Head of caudate nucleus (tissue), 42 donors: ENCODE measurements at places on chromosomes 1 and 21.
A peak's percentile ranks its signal among the peaks of the same experiment; 100 is the strongest.

GRCh38 chr1:217527151-217527550, 103.7 kb downstream of the GPATCH2 start:
- no peak for DNase-seq

DNA sequence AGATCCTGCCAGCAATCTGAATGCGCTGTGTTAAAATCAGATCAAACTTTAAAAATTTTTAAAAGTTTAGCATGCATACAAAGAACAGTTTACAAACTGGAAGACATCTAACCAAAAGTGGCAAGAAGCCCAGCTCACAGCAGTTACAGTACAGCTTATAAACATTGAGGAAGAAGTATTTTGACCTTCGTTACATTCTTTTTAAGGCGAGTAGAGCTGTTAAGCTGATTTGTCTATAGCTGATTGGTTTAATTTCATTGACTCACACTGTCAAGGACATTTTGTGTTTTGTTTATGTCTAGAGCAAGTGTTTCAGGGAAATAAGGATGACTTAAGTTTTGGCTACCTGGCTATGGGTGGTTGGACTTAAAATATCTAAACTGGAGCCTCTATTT, 3.0 kb upstream of the PGM1 start:
- DNase-seq, result no peak

- DNase-seq, result peak; percentile 44
Measured at GRCh38 chr1:2981981-2982614, 39.2 kb upstream of the ACTRT2 start.

DNA sequence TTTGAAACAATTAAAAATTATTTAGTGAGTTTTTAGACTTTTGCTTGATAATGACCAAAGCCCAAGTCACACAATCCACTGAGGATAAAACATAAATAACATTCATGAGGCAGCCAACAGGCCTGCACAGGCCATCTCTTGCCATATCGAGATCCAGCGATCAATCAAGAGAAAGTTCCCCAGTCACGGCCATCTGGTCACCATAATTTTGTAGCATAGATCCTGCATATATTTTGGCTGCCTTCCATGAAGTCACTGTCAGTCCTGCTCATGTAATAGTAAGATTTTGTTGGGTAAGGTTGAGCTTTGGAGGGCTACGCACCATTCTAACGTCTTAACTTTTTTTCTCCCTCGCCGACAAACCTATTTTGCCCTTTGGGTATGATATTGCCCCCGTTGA, 17.5 kb downstream of the KPNA6 start:
- no peak for DNase-seq

- DNase-seq, result no peak
Measured at GRCh38 chr1:31621847-31622730, 4.6 kb downstream of the HCRTR1 start.

DNA sequence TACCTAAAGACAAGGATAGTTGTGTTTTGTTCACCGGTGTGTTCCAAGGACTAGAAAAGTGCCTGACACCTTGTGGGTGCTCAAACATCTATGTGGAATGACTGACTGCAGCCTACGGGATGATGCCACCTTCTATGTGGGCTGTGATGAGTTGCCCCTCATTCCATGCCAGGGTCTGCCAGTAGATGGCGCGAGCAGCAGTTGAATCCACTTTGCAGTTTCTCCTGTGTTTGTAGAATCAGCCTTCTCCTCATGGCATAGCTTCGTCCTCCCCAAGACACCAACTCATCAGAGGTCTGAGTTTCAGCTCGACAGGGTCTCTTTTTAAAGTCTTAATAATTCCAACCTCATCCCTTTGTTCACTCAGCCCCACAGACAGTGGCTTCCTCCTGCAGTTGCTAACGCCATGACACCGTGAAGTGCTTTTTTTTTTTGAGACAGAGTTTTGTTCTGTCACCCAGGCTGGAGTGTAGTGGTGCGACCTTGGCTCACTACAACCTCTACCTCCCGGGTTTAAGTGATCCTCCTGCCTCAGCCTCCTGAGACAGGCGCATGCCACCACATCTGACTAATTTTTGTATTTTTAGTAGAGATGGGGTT, 133.7 kb downstream of the CAPN8 start:
- peak; percentile 80 for DNase-seq

GRCh38 chr1:153513023-153513422, 22.8 kb downstream of the S100A6 start:
- DNase-seq, result no peak

GRCh38 chr1:109863667-109864046, 47.0 kb upstream of the CSF1 start:
- DNase-seq, result no peak

- no peak for DNase-seq
Measured at GRCh38 chr1:234701737-234702341, 91.9 kb upstream of the IRF2BP2 start.

GRCh38 chr21:32412162-32413014, at the start of gene EVA1C:
Gene EVA1C, plus strand, starts transcription at chr21:32412706. Its CDS starts 148 bp downstream, at chr21:32412854.
- DNase-seq, result peak; percentile 55

GRCh38 chr1:29519788-29520110, 283.4 kb downstream of the PTPRU start:
- no peak for DNase-seq

- no peak for DNase-seq
Measured at GRCh38 chr21:33197496-33197895, 32.2 kb upstream of the IFNAR2 start.

DNA sequence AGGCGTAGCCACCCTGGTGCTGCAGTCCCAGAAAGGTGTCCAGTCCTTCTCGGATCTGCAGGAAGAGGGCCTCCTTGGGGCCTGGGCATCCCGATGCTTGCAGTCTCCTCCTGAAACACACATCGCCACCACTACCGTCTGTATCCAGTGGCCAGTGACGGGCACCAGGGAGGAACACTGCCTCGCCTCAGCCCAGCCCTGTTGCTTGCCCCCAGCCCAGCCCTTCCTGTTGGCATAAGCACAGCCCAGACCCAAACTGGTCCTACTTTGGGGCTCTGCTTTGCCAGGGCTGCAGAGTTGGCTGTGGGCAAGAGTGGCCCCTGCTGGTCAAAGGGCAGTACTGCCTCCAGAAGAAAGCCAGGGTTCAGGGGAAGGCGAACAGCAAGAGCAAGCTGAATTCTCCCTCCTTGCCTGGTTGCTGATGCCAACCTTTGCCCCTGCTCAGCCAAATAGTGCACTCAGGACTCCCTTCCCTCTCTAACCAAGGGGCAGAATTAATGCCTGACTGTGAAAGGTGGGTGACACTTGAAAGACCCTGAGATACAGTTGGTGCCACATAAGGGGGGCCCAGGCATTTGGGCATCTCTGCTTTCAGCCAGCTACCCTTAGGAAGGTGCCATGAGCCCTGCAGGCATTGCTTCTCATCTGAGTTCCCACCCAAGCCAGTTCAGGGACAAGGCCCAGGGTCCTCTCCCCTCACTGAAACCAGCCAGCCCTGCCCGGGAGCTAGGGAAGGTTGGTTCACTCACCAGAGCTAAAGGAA, 11.1 kb upstream of the ARHGEF2 start:
- peak; percentile 82 for DNase-seq

GRCh38 chr1:112317611-112318062, 78.4 kb upstream of the CTTNBP2NL start:
- no peak for DNase-seq

- DNase-seq, result no peak
Measured at GRCh38 chr1:97050506-97050905, 328.9 kb downstream of the PTBP2 start.

- DNase-seq, result no peak
Measured at GRCh38 chr1:117631359-117632160, 25.7 kb downstream of the TENT5C start.

- no peak for DNase-seq
Measured at GRCh38 chr1:152151646-152152045, 7.4 kb downstream of the RPTN start.

DNA sequence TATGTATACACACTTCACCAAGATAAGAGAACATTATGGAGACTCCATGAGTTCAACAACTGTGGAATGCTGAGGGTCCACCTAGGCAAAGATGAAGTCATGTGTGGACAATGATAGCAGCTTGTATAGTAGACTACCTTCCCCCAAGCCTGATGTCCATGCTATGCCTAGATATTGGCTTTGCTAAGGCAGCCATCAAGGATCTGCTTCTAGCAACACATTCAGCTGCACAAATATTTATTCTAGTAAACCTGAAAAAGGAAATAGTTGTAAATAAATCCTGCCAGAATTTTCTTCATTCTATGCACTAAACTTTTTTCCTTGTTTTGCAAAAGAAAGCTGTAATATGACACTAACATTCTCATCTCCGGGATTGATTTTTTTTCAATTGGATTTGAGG, 7.0 kb upstream of the LPAR3 start:
- DNase-seq, result no peak

DNA sequence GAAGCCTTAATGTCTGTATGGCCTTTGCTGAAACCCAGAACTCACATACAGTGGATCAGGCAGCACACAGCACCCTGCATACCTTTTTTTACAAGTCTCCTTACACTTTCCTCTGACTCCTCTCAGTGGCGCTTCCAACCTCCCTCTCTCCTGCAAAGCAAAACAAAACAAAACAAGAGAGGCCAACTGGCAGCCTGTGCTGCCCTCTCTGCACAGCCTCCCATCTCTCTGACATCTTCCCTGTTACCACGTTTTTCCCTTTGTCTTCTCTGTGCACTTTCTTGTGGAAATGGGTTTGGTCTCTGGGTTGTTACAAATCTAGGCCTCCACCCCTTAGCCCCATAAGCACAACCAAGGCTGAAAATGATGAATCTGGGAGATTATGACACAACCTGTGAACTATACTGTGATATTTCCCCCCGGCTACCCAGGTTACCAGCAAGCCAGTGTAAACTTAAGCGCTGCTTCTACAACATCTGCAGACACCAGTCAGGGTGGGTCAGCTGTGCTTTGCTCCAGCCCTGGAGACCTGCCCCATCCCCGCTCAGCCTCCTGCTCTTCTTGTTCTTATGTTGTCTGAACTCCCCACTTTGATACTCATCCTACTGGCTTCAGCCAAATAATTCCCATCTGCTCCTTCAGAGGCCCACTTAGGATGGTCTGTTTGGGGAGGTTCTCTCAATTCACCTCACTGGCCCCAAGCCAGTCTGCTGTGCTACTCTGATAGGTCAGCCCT, 54.9 kb upstream of the FMOD start:
- no peak for DNase-seq

DNA sequence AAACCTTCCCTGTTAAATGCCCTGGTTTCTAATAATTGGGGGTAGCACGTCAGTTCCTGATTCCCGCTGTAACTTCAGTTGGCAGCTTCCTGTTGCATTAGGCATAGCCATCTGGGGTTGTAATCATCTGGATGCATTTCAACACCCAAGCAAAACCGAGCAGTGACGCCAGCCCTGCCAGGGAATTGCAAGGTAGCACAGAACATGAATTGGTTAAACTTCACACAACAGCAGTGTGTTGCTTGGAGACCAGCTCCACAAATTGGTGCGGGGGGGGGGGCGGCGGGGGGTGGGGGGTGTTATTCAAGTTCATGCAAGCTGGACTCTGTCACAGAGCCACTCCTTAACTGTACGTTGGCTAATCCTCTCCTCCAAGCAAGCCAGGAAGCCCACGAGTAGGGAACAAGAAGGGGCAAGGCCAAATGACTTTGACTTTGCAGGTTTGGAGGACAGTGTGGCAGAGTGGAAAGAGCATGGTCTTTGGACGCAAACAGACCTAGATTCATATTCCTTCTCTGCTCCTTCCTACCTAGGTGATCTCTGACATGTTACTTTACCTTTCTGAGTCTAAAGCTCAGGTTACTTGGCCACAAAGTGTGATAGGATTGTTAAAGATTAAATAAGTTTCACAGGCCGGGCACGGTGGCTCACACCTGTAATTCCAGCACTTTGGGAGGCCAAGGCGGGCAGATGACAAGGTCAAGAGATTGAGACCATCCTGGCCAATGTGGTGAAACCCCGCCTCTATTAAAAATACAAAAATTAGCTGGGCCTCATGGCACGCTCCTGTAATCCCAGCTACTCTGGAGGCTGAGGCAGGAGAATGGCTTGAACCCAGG, 4.7 kb downstream of the LAX1 start:
- peak; percentile 25 for DNase-seq

- DNase-seq, result no peak
Measured at GRCh38 chr1:232474826-232475225, 155.1 kb downstream of the SIPA1L2 start.

- DNase-seq, result no peak
Measured at GRCh38 chr1:171213559-171214454, 28.7 kb downstream of the FMO2 start.

GRCh38 chr1:76269155-76269554, 194.6 kb downstream of the ST6GALNAC3 start:
- no peak for DNase-seq
